ENCODE measurements at places on chromosomes 5 and 9.
A peak's percentile ranks its signal among the peaks of the same experiment; 100 is the strongest.

GRCh38 chr9:99778308-99778707 lies 43.4 kb upstream of the NR4A3 start:
- no peak for DNase-seq

DNA sequence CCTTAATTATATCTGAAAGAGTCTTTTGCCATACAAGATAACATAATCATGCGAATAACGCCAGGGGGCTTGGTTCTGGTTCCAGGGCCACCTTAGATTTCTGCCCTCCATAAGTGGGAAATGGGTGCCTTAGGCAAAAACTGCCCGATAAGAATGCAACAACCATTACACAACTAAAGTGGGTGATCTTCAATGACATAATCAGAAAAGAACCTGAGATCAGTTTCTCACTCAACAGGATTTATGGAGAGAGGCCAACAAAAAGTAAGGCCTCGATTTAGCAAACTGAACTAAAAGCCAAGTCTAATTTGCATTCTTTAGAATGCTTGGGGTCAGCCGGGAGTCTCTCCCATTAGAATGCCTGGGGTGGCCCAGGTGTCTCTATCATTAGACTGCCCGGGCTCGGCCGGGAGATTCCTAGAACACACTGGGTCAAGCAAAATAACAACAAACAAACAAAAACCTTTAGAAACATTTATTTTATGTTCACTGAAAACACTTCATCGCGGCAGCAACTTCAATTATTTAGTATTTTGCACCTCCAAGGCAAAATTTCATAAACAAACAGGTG lies 194.8 kb downstream of the AUH start:
- no peak for DNase-seq

DNA sequence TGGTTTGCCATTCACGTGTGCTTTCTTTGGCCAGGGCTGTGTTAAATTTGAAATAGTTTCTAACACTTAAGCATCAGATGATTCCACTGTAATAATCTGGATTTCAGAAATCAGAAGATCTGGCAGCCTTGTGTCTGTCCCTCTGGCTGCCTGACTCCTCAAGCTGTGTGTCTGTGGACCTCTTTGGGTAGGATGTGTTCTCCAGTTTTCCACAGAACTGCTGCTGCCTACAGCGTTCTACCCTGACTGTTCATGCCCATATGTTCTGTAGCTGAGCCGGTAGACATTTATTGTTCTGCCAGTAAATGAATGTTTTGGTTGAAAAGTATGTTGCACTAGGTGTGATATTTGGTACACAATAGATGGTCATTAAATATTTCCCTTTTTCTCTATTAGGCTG lies 81.3 kb downstream of the SH3GL2 start:
- no peak for DNase-seq

DNA sequence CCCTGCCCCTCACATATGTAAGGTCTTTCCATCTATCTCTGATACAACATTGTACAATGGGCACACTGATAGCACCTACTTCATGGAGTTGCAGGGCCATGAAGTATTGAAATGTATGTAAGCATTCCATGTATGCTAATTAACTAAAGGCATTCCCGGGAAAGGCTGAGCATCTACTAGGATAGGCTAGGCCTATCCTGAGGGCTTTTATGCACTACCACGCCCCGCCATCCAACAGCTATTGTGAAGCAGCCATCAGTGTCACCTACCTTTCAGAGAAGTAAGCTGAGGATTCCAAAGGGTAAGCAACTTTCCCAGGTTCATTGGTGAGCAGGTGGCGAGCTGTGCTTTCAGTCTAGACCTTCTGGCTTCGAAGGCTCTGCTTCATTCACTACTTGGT lies 47.6 kb downstream of the NSG2 start:
- DNase-seq, result no peak

DNA sequence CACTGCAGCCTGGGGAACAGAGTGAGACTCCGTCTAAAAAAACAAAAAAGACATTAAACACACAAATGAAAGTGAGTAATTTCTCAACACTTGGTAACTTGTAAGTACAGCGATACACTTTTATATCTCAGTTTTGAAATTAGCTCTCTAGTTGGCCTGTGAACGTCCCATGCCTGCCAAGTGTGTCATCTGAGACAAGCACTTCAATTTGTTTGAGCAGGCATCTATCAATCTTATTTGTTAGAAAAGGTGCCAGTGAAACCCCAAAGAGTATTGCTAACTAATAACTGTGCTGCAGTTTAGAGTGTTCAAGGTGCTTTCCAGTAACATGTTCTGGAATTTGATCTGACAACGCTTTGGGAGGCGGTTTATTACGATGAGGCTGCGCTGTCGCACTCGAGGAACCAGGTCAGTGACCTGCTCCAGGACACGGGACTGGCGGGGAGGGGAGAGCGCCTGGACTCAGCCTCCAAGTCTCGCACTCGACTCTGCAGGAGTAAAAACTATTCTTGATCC lies 1.1 kb upstream of the SPIN1 start:
- DNase-seq, result peak; percentile 22

DNA sequence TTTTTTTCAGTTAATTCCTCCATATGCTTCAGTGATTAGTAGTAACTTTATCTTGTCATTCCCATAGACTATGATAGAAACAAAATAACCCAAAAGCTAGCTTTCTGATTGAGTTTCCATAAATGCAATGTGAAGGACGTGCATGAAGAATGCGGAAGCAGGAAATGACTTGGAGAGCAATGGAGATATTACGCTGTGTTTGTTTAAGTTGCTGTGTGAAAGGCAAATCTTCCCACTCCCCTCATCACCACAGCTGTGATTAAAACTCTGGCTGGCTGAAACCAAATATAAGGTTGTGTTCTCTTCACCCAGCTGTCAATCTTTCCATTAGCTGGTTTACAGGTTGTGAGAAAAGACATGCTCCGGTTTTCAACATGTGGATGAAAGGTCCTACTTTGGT lies 83.9 kb downstream of the NR2F1-AS1 start:
- DNase-seq, result no peak

GRCh38 chr9:109232449-109233237 lies 65.6 kb upstream of the FRRS1L start:
- no peak for DNase-seq

DNA sequence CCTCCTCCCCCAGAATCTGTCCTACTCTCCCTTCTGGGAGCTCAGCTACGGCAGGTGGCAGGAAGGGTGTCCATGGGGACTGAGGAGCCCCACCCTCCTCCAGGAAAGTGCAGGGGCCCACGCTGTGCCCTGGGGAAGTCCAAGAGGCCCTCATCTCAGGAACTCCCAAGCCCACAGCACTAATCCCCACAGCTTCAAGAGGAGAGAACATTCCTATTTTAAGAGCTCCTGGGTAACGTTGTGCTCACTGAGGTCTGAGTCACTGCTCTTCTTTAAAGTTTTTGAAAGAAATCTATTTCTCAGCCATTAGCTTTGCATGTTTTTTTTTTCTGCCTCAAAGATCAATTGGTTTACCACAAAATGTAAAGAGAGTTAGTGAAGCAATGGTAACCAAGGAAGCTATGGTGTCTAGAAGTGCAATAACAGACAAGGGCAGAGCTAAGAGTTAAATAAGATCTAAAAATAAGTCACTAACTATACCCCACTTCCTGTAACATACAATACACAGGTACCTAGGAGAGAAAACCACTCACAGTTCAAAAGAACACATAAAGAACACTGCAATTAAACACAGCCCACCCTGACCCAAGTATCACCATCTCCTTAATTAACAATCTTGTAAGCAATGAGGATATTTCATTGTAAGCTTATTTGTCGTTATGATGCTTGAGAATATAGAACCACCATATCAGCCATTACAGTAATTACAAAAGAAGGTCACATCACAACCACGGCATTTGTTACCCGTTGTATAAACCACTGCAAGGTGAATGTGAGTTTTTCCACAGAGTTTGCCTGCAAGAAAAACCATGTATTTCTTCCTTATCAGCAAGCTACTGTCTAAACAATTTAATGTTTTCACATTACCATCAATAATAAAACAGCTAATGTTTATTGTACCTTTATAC lies 382.3 kb upstream of the SLC30A5 start:
- no peak for DNase-seq

DNA sequence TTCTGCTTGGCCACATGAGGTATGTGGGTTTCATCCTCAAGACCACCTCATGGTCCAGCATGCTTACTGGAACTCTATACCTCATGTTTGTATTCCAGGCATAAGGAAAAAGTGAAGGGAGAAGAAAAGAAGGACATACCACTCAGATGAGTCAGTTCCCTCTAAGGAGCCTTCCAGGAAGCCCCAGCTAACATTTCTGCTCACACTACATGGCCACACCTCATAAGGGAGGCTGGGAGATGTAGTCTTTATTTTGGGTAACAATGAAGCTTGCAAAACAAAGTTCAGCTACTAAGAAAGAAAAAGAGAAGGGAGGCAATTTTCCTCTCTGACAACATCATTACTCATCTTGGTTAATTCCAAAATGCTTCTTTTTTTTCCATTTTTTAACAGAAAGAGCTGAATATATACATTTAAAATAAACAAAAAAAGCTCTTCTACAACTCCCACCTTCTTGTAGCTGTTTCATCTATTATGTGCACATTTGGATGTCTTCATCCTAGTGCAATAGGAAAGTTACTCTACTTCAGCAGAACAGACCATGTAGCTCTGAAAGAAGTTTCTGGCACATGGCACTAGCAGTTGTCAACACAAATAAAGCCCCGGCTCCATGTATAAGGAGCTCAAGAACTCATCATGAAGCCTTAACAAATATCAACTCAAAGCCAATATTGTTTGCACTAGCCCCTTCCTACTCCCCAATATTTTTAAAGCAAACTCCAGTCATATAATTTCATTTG lies 123.6 kb upstream of the CCDC112 start:
- DNase-seq, result no peak

GRCh38 chr5:179806250-179807048 lies at the start of gene MGAT4B:
TSS of gene MGAT4B (minus strand) at chr5:179806866. CDS start at chr5:179806583, 283 bp downstream.
- DNase-seq, result peak; percentile 32

DNA sequence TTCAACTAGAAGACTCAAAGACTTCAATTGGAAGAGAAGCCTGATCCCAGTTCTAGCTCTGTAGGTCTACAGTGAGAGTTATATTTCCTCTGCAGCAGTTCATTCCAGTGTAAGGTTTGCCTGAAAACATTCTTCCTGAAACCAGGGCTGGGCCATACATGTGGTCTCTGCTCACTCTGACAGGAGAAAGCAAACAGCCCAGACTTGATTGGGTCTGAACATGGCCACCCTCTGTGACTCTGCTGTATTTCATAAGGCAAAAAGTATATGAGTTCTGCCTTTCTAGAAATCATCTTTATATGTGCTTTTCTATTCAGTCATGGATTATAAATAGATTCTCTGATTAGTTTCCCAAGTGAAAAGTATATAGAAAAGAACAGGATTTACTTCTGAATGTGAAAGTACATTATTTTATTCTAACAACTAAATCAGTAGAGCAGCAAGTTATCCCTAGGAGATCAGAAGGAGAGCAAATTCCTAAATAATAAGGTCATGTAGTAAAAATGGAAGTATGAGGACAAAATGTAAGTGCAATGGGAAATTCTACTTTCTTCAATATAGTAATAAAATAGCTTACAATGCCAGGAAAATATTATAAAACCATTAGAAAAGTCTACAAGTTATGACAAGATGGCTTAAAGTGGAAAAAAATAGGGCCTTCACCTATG lies 144.3 kb downstream of the EFNA5 start:
- no peak for DNase-seq

- DNase-seq, result no peak
These were observed 23.2 kb upstream of the MINAR2 start for GRCh38 chr5:129724647-129725046.

GRCh38 chr5:1262381-1262780 lies 32.5 kb downstream of the TERT start:
- no peak for DNase-seq

DNA sequence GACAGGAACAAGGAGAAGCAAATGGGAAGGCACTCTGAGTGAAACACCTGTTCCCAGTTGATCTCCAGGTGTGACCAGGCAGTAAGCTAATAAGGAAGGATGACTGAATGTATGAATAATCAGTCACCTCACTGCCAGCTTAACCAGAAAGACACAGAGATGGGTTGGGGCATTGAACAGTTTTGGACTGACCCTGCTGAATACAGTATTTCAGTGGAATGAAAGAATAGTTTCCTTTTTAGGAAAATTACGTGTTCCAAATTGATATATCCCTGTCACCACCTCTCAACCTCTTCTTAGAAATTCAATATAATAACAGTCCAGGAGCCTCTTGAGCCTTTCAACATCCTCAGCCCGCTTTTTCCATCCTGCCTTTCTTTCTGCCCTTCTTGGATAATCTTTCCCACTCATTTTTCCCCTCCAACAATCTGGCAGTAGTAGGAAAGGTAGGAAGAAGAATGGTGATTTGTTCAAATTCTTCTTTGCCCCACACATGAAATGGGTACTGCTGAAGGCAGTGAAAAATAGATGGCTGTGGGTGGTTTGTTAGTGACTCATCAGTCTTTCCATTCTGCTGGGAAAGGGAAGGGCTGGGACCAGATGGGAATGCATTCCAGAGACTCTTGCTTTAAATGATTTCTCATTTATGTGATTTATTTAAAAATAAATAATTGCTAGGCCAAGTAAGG lies 117.9 kb downstream of the ZSWIM6 start:
- no peak for DNase-seq

GRCh38 chr9:108257382-108257781 lies 598.4 kb downstream of the ACTL7B start:
- DNase-seq, result no peak

GRCh38 chr5:137333475-137333874 lies 165.7 kb downstream of the SPOCK1 start:
- DNase-seq, result no peak

DNA sequence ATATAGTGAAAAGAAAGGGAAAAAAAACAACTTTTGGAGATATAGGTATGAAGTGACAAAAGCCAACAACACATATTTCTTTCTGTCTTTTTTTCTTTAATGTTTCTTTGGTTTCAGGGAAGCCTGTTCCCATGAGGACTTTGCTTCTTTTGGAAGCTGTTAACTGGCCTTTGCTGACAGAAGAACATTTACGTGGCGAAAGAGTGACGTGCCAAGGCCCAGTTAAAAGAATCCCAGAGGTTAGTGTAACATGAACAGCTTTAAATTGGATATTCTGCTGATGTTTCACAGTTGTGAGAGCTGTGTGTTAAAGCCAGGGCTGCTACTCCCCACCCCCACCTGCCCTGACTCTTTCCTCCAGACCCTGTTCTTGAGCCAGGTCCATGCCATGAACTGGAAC lies 275.9 kb downstream of the CRB2 start:
- no peak for DNase-seq

DNA sequence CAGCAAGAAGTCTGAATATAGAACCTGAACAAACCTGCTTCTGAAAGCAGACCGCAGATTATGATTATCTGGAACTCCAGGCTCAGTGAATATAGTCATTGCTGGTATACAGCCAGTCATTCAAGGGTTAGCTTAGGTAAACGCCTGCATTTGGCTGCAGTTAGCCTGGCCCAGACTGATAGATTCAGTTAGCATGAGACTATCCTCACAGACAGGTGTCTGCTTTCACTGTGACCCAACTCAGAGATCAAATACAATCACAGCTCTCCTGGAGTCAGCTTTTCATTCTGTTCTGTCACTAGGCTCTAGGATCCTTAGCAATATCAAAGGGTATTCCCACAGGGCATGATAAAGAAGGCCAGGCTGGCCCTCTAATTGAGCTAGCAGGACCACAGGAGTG lies 138.6 kb upstream of the PLCXD3 start:
- no peak for DNase-seq

GRCh38 chr9:96620832-96621269 lies 1.2 kb upstream of the CDC14B start:
- DNase-seq, result no peak

- no peak for DNase-seq
These were observed 75.7 kb downstream of the ZSWIM6 start for GRCh38 chr5:61407706-61408270.

GRCh38 chr5:60835554-60835953 lies 8.5 kb downstream of the ELOVL7 start:
- DNase-seq, result no peak

- no peak for DNase-seq
These were observed 52.4 kb downstream of the MRPL36 start for GRCh38 chr5:1747079-1747802.

- DNase-seq, result peak; percentile 77
These were observed 47.7 kb downstream of the ATG10 start for GRCh38 chr5:82019342-82020138.
